Brain pericyte (primary cell): ENCODE measurements at places on chromosomes 6 and 20.

GRCh38 chr6:71537717-71538116 is 249.1 kb downstream of the OGFRL1 start:
- no peak for DNase-seq

GRCh38 chr6:132247381-132248159 is 153.7 kb downstream of the MOXD1 start:
- DNase-seq, result no peak

- no peak for DNase-seq
These were observed 28.1 kb downstream of the NRSN1 start for GRCh38 chr6:24154121-24154520.

DNA sequence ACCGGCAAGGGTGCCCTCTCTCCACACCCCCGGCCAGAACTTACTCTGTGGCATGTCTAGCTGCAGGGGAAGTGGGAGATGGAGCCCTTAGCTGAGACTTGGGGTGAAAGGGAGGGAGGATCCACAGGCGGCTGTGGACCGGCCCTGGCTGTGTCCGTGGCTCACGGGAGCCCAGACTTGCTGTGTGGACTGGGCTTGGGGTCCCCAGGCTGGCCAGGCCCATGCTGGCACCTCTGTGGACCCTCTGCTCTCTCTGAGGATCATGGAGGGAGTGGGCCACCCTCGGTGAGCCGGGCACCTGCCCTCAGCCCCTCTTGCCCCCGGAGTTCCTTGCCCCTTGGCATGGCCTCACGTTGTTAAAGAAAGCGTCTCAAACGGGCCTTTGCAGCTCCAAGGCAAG is 8.9 kb upstream of the NTSR1 start:
- DNase-seq, result no peak

DNA sequence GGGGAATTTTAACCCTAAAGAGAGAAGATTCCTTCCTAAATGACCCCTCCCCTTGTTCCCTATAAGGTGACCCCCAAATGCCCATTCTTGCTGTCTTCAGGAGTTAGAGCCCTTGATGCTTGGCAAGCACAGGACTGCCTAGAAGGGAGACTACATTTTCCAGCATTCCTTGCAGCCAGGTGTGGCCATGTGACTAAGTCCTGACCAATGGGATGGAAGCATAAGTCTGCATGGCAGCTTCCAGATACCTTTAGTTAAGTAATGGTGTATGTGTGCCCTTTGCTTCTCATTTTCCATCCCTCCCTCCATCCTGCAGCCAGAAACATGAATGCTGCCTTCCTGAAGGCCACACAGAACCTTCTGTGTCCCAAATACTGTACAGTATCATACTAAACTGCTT is 5.5 kb downstream of the BFSP1 start:
- no peak for DNase-seq

- no peak for DNase-seq
These were observed 9.2 kb upstream of the GTF2H4 start for GRCh38 chr6:30898750-30899360.

- no peak for DNase-seq
These were observed 9.3 kb upstream of the KCNK15 start for GRCh38 chr20:44736170-44737021.

- no peak for DNase-seq
These were observed 183.5 kb upstream of the COL21A1 start for GRCh38 chr6:56430629-56431600.

DNA sequence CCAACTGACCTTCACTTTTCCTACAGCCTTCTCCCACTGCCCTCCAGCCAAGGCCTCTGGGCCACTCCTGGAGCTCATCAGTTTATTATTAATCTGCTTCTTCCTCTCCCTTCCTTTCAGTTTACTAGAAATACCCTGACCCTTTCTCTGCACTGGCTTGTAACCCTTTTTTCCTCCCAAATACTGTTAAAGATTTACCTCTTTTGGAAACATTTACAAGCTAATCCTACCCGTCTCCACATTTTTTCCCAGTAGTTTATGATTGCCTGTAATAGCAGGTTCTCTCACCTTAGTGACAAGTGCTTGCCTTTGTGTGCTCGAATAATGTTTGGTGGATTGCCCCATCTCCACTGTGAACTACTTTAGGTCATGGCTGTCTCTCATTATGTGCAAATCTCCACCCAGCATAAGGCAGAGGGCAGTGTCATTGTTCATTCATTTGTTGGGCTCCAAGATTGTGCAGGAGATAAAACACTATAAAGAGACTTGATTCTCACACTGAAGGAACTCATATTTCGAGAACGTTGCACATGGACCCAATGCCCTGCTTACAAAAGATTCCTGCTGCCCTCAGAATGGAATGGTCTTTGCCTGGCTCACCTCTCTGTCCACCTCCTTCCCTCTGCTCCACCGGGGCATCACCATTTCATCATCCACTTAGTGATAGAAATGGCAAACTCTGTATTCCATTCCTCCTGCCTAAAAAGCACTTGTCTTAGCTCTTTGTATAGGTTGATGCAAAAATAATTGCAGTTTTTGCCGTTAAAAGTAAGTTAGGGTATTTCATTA is 491.1 kb downstream of the UTRN start:
- no peak for DNase-seq

DNA sequence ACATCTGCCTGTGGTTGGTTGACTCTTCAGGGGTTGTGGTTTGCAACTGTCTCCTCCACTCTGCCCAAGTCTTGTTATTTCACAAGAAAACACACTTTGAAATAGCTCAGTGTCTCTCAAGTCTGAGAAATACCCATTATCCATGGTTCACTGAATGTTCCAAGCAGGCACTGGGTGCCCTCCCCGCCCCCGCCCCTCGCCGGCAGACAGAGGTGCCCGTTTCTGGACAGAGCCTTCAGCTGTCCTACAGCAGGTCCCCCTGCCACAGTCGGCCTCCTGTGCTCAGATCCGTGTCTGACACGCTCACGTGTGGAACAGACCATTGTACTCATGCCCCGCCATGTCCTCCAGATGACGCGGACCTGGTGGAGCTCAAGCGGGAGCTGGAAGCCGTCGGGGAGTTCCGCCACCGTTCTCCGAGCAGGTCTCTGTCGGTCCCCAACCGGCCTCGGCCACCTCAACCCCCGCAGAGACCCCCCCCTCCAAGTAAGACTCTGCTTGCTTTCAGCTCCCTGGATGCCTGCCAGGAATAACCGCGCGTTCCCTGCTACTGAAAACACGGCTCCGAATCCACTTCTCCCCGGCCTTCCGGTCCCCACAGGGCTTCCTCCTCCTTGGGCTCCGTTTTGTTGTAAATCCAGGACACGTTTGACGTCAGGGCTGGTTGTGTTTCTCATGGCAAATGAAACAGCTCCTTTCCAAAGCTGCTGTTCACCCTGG is 81.4 kb downstream of the SERAC1 start:
- peak; percentile 45 for DNase-seq

DNA sequence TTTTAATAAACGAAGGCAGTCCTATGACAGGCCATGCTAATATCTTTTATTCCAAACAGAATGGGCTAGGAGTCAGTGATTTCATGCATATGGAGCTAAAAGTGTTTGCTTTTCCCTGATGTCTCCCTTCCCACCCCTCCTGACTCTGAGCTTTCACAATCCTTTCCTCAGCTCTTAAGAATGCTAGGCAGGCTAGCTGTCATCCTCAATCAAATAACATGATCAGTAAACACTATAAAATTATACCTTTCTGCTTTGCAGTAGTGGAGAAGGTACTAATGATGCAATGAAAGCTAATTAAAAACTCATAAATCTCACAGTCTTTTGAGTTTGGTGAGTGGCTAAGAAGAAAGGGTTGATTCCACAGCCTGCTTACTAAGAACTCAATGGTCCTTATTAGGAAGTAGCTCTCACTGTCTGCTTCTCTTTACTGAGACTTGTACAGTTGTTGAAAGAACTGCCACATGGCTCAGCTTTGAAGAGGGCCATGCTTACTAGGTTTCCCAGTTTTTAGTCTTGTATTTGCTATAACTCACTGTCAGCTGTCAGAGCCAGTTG is 250.9 kb upstream of the JAG1 start:
- DNase-seq, result no peak

DNA sequence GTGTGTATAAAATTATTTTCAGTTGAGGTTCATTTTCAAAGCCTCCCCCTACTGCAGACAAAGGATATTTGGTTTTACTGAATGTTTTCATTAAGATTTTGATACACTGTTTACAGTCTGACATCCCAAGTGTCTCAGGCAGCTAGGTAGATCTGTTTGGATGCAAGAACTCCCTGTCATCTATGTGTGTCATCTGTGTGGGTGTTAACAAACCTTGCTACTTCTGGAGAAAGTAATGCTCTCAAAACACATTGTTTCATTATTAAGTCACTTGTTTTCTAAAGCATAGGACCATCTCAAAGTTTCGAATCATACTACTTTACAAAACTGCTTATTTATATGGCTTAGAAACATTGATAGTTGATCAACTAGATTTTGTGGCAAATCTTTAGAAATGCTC is 114.5 kb upstream of the TMEM170B start:
- no peak for DNase-seq

DNA sequence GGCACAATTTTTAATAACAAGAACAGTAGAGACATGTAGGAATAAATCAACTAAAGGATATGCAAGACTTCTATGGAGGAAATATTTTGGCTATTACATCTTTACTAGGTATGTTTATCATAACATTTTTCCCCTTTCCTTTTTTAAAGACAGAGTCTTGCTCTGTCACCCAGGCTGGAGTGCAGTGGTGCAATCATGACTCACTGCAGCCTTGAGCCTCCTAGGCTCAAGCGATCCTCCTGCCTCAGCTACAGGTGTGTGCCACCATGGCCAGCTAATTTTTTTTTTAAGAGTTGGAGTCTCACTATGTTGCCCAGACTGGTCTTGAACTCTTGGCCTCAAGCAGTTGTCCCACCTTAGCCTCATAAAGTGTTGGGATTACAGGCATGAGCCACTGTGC is 37.0 kb downstream of the AKAP7 start:
- DNase-seq, result no peak

GRCh38 chr6:42028234-42029061 is 21.9 kb upstream of the TAF8 start:
- DNase-seq, result no peak

GRCh38 chr6:61841958-61842357 is 444.1 kb downstream of the KHDRBS2 start:
- no peak for DNase-seq

DNA sequence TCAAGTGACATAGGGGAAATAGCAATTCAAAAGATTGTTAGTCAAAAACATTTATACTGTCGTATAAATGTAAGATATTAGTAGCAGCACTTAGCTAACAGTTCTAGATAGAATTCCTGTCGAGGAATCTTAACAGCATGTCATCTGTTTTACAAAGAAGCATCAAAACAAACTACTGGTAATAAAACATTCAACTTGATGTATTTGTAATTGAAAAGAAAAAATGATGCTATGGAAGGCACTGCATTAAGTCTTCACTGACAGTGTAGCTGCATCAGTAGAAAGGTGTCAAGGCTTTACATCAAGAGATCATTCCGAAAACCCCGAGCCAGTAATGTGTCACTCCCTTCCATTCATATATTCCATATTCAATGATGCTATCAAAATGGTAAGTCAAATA is 223.5 kb downstream of the TBC1D32 start:
- DNase-seq, result no peak

GRCh38 chr6:54629131-54629530 is 217.4 kb upstream of the FAM83B start:
- no peak for DNase-seq

- no peak for DNase-seq
These were observed 18.7 kb downstream of the CRISP1 start for GRCh38 chr6:49847673-49848072.

DNA sequence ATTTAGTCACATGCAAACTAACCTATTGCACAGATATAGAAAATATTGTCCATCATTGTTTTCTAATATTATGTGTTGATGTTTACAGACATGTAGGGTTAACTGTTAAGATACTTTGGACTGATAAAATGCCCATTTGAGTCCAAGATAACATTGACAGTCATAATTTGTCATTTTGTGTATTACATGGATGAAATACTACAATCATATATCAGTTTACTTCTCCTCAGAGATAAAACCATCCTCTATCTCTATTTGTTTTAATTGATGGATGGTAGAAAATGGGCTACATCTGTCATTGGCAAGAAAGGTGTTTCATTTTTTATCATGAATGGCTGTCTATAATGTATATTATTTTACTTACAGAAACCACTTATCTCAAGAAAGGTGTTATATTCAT is 6.2 kb downstream of the EPHA7 start:
- no peak for DNase-seq

- DNase-seq, result no peak
These were observed 7.4 kb downstream of the DLL1 start for GRCh38 chr6:170283212-170284081.

GRCh38 chr6:42292004-42292740 is 74.5 kb upstream of the MRPS10 start:
- DNase-seq, result no peak

GRCh38 chr6:5229356-5229755 is 31.4 kb downstream of the LYRM4 start:
- no peak for DNase-seq

DNA sequence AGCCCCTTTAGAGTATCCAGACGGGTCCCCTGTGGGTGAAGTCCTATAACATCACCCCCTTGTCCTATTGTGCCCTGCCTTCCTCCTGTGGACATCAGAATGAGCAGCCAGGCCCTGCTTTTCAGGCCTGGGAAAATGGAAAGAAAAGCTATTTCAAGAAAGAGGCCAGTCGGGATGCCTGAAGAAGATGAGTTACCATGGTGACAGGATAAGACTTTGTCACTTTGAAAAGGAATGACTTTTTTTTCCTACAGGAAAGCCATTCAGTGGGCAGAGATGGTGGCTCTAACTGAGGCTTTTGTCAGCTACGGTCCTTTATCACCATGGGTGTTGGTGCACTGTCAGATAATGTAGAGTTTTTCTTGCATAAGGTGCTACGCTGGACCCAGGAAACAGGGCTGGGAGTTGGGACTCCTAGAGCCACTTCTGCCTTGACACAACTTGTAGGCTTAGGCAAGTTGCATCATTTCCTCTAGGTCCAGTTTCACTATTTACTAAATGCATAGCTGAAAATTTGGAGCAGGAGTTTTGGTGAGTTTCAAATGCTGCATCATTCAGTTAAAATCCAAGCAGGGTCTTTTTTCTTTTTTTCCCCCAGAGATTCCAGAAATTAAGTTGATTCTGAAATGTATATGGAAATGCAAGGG is 293.6 kb upstream of the PRND start:
- no peak for DNase-seq

DNA sequence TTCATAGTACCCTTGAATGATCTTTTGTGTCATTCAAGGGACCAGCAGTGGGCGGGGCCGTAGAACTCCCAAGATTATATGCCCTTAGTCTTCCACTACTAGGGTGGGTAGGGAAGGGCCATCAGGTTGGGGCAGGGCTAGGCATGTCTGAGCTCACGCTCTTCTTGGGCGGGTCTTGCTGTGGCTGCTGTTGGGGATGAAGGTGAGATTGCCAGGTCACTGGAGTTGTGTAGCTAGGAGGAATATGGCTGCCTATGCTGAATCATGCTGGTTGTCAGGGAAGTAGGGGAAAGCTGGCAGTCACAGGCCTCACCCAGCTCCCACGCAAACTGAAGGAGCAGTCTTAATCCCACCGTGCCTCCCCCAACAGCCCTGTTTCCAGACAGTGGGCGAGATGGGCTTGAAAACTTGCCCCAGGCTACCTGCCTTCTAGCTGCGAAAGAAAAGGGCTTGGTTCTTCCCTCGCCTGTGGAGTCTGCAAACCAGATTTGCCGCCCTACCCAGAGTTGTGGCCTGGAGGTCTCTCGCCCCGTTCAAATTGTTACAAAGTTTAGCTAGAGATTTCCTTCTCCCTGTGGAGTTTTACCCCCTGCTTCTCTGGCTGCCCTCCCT is 76.4 kb upstream of the ADGRF4 start:
- no peak for DNase-seq

GRCh38 chr6:16338577-16339264 is 100.3 kb downstream of the GMPR start:
- DNase-seq, result peak; percentile 91
